T follicular helper cell (primary cell): ENCODE measurements at places on chromosomes 6 and 20.

DNA sequence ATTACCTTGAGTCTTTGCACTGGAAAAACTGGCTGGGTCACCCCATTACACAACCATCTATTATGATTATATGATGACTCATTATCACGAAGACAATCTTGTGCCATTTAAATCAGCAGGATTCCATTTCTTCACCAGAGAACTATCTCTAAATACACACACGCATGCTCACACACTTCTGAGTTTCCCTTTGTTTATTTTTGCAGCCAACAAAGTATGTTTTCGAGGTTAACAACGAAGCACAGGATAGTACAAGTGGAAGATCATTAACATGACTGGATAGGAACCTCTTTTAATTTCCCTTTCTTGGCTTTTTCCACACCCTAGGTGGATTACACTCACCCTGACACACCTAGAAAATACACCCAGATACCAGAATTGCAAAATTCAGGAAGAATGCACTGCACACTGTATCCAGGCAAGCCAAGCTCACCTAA, 18.9 kb downstream of the PERP start:
- no peak for DNase-seq

DNA sequence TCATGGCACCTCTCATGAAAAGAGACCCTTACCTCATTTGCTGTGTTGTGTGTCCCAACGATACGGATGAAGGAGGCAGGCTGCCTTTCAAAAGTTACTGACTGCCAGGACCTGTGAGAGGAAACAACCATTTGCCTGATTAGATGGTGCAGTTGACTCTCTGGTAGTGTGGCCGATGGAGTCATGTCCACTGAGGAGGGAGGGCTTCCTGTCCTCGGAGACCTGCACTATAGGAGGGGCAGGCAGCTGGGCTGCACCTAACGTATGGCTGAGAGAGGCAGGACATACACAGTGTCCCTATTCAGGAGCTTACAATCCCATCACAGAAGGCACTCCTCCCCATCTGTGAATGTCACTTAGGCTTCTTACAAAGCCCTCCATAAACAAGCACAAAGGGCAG, 373.0 kb downstream of the ZFAND3 start:
- DNase-seq = no peak

DNA sequence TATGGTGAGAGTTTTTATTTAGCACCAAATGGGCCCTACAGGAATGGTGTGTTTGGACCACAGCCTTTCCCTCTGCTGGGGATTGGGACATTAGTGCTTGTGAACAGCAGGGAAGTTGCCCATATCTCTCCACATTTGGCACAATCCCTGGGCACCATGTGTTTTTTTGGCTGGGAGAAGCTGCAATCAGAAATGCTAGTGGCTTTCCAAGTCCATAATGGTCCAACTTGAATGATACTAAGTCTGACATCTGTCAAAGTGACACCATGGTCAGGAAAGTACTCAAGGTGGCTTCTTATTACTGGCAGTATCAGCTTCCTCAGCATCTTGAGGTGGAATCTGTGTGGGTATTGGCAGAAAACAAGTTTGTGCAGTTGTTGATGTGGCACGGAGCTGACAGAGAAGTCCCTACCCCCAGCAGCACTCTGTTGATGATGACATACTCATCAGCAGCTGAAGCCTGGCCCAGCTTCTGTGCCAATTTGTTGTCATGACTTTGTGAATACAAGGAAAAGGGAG, 53.0 kb downstream of the SASH1 start:
- DNase-seq = no peak

- DNase-seq = no peak
Measured at GRCh38 chr6:123030282-123030681, 34.2 kb downstream of the CLVS2 start.

DNA sequence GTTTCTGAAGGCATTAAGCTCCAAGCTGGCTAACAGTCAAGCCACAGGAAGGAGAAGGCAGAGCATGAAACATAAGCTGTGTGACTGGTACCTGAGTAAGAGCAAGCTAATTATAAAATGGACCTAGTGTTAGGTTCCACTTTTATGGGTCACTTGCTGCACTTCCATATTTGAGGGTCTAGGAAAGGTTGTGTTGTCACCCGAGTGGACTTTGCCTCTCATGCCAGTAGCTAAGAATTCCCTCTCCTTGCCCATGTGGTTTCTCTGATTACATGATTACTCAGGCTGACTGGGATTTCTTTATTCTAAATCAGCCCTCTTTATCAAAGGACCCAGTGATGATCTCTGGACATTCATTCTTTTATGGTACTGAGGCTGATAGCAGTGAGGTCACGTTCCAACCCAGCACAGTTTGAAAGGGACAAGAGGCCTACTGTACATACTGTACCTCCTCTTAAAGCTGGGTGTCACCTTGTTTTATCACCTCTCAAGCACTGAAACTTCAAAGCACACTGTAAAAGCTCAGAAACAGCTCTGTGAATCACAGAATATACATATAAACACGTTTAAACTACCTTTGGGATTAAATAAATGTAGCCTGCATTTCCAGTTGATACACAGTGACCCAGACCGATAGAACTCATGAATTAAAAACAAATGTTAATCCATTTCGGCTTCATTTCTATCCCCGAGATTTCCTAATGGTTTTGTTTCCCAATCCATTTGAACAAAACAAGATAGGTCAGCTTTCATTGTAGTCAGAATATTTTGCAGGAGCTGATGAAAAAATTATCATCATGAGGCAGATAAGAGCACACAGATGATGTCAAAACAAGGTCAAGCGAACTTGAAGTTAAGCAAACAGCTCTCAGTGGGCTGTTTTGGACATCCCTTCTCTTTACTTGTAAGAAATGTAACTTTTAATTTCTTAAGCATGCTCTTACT, 96.5 kb downstream of the ALDH8A1 start:
- no peak for DNase-seq

DNA sequence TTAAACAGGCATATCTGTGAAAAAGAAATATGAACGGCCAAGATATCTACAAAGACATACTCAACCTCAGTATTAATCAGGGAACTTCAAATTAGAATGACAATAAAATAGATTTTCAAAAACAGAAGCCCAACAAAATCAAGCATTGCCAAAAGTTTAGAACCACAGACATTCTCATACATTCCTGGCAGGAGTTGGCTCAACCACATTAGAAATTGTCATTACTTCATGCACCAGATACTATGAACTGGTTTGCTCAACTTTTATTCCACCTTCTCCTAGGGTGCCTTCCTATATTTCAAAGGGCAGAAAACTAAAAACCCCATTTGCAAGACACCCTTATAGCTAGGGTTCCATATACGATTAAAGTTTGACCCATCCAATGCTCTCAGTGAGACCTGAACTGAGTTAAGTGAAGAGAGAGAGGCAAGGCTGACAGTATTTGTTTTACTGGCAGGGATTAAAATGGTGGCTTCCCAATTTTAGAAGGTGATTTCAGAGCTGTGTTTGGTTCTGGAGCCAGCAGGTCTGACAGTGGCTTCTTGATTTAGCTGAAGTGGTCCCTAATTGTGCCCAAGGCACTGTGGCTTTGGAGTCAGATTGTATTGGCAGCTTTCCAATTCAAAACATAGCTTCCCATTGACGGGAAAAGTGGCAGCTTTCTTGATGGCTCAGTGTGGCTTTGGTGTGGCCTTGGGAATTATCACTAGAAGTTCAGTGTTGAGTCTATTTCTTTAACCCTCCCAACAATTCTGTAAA, 77.1 kb upstream of the CDYL start:
- DNase-seq = no peak

DNA sequence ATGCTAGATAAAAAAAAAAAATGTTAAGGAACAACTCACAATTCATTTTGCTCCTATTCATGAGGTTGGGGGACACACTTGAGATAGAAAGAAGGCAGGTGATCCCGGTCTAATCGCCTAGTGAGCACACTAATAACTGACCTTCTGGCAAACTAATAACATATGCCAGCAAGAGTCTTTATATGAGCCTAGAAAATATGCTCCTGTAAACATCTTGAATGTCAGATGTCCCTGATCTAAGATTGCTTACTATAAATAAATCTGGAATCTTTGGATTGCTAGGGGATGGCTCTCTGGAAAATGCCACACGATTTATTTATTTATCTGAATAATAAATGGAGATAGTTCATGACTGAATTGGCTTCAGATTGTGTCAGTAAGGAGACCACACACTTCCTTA, 821.9 kb downstream of the GRIK2 start:
- no peak for DNase-seq

DNA sequence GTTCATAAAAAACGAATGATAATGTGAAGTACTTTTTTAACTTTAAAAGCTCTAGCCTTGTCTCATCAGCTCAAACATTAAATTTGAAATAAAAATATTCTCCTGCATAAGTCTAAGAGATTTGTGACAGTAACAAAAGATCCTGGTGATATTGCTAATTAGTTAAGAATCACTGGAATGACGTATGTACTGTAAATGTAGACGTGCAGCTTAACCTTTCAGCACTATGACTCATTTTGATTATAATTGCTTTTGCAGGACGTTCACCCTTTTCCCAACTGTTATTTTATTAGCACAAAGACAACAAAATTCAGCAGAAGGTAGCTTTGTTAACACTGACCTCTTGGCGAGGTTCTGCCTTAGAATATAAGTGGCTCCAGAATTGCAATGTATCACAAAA, 68.6 kb downstream of the TENT5A start:
- DNase-seq = no peak

GRCh38 chr6:41996997-41997396, 53.3 kb upstream of the TAF8 start:
- DNase-seq = no peak

GRCh38 chr20:58378704-58379103, 10.3 kb upstream of the VAPB start:
- DNase-seq = no peak

DNA sequence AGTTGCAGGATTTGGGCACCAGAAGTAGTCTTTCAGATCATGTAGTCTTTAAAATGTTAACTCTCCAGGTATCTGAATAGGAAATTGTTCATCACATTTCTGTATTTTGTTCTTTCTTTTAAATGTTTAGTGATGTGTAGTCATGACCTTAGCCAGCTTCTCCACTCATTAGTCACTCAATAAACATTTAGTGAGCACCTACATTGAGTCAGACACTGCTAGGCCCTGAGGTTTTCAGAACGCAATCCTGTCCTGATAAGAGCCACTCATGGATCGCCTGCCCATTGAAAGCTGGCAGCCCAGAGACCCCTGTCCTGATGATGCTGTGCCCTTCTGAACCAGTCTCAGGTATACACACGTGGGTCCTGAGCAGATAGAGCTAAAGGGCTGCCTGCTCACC, 163.4 kb upstream of the HEY2 start:
- no peak for DNase-seq

DNA sequence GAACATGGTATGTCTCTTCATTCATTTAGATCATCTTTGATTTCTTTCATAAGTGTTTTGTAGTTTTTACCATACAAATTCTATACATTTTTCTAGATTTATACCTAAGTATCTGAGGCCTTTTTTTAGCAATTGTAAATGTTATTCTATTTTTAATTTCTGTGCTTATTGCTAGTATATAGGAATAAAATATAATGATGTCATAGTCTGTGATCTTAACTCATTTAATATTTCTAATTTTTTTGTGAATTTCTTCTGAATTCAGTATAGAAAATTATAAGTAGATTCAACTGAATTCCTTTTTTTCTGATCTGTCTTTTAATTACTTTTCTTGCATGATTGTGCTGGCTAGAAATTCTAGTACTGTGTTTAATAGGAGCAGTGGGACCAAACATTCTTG, 520.6 kb downstream of the NKAIN2 start:
- DNase-seq = no peak

DNA sequence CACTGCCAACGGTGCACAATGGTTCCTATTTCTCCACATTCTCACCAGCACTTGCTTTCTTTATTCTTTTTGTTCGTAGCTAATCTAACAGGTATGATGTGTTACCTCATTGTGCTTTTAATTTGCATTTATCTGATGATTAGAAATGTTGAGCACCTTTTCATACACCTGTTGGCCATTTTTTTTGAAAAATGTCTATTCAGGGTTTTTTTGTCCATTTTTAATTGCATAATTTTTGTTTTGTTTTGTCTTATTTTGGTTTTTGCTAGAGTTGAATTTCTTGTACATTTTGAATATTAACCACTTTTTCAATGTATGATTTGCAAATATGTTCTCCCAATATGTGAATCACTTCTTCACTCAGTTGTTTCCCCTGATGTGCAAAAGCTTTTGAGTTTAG, 150.6 kb downstream of the TENT5A start:
- DNase-seq = no peak

DNA sequence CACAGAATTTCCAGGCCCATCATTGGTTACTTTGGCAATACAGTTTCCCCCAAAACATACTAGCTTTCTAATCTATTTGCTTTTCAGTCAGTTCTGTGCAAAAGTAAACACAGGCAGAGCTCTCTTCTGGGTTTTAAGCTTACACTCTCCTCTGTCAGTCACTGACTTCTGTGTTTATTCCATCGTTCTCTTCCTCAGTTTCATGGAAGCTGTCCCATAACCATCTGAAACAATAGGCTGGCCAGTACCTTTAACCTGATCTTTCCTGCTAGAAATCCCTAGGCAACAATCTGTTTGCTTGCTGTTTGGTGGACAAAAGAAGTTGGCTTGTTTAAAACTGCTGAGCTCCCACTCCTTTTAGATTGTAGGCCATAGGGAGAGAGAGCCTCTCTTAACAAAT, 431.5 kb downstream of the HACE1 start:
- DNase-seq = no peak

DNA sequence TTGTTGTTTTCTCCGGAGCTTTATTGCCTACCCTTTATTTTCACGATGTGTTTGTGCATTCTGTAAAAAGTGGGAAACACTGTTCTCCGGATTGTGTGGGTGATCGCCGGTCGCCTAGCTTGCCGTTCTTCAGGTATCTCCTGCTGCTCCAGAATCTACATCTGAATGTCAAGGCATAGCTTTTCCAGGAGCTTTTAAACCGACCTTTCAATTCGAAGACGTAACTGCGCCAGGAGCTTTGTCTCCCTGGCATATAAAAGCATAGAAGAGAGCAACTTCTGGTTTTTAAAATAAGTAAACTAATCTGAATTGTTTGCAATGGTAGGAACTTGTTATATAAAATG, 96.0 kb downstream of the HFE start:
- no peak for DNase-seq

DNA sequence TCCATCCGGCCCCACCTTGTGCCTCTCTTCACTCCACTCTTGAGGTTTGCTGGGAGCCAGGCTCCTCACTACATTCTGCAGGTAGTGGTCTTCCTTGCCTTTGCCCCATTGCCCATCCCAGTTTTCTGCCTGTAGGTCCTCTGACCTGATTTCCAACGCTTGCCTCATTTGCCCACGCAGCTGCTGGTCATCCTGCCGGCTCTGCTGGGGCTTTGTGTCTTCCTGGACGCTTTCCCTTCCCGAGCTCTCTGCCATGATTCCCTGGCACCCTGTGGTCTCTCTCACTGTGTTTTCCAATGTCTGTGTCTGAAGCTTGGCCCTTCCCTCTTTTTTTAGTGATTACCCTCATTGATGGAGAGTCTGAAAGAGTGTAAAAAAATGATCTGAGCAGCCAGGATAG, 451.6 kb downstream of the UTRN start:
- no peak for DNase-seq

DNA sequence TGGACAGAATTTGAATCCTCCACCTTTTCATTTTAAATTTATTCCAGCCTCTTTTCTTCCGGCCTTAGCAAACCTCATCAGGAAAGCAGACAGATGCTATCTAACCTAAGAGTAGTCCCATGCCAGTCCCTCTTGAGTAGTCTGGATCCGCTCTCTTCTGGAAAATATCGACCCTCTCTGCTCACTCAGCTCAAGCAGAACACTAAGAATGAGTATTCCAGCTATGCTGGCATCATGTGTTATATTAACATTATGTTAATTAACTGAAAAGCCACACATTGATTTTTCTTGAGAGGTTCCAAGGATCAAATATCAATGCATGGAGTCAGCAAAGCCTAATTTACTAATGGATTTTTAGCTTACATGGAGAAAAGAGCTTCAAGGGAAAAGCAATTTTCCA, 161.4 kb downstream of the ID4 start:
- no peak for DNase-seq
